ENCODE measurements at places on chromosomes 7 and 10.

DNA sequence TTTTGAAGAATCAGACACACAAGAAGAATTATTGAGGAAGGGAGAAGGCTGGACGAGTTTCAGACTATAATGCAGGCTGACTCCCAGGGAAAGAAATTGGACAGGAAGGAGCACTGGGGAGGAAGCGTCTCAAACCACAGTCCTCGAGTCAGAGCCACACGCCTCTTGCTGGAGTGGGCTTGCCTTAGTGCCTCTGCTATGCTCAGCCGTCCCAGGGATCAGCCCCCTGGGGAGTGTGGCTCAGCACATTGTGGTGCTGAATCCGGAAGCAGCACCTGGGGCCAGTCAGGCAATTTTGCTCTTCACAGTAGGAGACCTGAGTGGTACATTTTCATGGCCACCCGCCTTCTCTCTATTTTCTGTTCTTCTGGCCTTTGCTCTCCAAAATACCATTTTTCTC is 67.4 kb upstream of the SLC35G1 start:
- no peak for DNase-seq

DNA sequence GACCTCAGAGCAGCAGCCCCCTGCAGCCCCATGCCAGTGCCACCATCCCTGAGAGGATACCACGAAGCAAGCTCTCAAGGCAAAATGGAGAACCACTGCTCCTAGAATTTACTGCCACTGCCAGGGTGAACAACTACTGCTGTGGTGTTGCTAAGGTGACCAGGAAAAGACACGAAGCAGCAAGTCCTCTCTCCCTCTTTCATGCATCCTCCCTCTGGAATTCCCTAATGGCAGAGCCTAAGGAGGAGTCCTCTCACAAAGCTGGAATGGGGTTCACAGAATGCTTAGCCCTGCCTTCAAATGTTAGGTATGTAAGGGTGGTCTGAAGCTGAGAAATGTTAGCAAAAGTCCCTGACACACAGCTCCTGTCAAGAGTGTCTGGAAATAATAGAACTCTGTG is 35.8 kb upstream of the NPSR1 start:
- DNase-seq: no peak

GRCh38 chr7:123797673-123798531 is 47.1 kb upstream of the HYAL4 start:
- DNase-seq: no peak

GRCh38 chr10:102776779-102777456 is 33.2 kb downstream of the WBP1L start:
- no peak for DNase-seq

DNA sequence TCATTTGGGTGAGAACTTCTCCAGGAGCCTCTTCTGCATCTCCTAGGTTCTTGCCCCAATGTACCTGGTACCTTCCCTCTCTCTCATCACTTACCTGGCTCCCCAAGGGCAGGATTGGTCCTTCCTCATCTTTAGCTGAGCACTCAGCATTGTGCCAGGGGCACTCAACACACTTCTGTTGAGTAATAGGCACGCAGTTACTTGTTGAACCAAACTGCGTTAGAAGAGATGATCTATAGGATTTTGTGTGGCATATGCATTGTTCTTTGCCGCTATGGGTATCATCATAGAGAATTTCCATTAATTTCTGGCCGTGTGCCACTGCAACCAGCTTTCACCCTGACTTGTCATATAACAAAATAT is 16.4 kb downstream of the TBXAS1 start:
- no peak for DNase-seq

DNA sequence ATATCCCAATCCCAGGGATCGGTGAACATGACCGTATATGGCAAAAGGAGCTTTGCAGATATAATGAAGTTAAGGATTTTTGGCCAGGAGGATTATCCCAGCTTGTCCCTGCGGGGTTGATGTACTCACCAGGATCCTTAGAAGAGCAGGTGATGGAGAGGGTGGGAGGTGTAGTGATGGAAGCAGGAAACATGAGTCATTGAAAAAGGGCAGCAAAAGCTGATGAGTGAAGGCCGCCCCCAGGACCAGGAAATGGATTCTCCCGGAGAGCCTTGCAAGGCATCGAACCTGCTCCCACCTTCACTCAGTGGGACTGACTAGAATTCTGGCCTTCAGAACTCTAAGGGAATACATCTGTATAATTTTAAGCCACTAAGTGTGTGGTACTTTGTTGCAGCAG is 5.2 kb upstream of the NUPR2 start:
- DNase-seq: no peak

- DNase-seq: no peak
Observed at GRCh38 chr7:136953386-136953785, 84.9 kb downstream of the CHRM2 start.

GRCh38 chr10:98485959-98486358 is 39.2 kb upstream of the HPS1 start:
- no peak for DNase-seq

DNA sequence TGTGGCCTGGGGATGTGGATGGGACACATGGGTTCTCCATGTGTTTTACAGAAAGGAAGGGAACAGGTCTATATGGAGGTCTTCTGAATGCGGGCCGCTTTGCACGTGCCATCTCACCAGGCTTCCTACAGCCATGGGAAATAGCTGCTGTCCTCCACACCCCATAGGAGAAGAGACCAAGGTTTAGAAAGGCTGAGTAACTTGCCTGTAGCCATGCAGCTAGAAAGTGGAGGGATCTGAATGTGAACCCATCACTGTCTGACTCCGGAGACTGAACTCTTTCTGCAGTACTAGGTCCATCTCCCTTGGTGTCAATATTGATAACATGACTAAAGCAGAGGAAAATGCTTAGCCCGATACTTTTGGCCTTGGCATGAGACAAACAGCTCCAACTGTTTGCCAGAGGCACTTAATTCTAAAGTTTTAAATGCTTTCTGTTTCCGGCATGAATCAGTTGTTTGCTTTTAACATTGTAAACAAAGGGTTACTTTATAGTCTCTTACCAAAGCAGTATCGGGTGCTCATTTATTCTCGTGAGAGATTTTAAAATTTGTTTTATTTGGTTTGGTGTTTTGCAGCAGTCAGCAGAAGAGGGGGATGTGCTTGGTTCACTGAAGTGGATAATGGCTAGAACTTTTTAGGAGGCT is 64.8 kb upstream of the LOXL4 start:
- no peak for DNase-seq

GRCh38 chr10:68367121-68367520 is 34.4 kb upstream of the PBLD start:
- DNase-seq: no peak

DNA sequence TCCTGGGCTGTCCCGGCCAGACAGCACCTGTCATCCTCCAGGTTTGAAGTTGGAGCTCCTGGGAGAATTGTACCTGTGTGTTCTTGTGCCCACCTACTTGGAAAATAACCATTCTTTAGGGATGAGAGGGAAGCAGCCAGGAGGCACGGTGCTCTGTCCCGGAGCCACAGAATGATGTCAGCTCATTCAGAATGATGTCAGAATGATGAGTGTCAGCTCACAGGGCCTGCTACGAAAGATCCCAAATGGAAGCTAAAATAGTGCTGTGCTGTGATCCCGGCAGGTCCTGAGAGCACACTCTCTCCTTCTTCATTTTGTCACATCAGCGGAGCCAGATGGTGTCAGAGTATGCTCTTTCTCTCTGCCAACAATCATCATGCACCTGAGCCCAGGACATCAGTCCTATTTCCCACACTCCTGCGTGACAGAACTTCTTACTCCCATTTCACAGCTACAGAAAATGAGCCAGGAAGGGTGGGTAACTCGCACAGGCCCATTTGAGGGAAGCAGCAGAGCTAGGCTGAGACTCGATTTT is 8.3 kb downstream of the ABCA13 start:
- DNase-seq: no peak

DNA sequence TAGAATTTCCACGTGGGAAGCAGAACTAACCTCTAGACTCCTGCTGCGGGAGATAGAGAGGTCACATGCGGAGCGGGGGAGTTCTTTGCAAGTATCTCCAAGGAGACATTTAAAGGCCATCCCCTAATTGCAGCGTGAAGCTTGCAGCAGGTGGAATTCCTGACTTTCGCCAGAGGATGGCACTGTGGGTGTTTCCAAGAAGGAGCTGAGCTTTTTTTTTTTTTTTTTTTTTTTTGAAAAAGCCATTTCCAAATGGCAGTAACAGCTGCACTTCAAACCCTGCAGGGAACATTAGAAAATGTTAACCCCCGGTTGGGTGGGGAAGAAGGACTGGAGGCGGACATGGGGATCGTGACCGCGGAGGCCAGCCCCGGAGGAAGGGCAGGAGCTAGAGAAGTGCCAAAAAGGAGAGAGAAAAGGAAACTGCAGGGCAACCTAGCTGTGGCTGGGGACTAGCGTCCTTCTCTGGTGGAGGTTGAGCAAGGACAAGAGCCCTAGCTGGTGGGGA is 487.7 kb downstream of the TYW1 start:
- peak; percentile 1 for DNase-seq

DNA sequence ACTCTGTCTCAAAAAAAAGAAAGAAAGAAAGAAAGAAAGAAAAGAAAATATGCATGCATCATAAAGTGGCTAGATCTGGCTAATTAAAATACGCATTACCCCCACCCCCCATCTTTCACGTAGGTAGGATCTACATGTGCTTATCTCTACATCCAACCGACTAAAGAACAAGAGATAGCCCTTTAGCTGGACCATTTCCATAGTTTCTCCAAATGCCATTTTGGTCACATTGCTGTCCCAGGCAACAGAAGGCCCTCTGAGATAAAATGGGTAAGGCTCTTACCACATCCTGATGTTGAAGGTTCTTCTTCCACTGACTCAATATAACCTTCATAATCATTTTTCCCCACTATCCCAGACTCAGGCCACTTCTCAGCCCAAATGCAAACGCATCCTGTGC is 31.5 kb downstream of the PIK3AP1 start:
- no peak for DNase-seq

- no peak for DNase-seq
Observed at GRCh38 chr10:43665054-43665453, 16.4 kb upstream of the ZNF32 start.

- no peak for DNase-seq
Observed at GRCh38 chr7:135862586-135863340, 114.2 kb upstream of the FAM180A start.

DNA sequence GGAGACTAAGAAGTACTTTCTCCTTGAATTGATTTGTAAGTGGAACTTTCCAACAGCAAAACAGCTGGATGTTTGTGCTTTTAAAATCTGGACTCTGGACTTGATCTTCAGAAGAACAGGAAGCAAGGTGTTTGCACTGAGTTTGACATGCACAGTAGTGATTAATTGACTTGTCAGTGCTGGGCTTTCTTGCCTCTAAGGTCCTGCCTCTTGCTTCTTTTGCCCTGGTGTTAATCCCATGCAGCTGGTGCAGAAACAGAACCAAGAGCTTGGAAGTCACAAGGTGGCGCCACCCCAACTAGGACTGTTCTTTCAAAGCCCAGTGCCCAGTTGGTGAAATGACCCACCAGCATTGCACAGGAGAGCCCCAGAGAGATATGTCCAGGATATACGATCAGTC is 66.8 kb upstream of the SEPHS1 start:
- DNase-seq: no peak

DNA sequence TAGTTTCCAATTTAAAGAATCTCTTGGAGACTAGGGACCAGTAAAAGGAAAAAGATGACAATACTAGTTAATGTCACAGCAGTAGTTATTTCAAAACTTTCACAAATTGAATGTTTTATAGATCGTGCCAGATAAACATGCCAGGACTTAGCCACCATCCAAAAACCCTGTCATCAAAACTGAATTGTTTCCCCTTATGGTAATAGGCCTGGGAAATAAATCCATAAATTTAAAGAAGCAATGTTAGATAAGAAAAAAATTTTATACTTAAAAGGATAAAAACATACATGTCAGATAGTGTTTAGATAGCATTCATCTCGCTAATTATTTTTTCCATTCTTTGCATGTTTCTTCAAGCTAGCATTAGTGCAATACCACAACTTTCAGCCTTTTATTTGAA is 71.2 kb downstream of the SUGCT start:
- DNase-seq: no peak

GRCh38 chr10:95244152-95244551 is 46.7 kb downstream of the PDLIM1 start:
- DNase-seq: no peak

GRCh38 chr7:2476298-2476697 is at the start of gene GRIFIN:
TSS of gene GRIFIN (minus strand) at chr7:2476398. CDS start at chr7:2476383, 15 bp downstream.
- no peak for DNase-seq

GRCh38 chr10:78009662-78010061 is 19.7 kb downstream of the POLR3A start:
- DNase-seq: no peak

DNA sequence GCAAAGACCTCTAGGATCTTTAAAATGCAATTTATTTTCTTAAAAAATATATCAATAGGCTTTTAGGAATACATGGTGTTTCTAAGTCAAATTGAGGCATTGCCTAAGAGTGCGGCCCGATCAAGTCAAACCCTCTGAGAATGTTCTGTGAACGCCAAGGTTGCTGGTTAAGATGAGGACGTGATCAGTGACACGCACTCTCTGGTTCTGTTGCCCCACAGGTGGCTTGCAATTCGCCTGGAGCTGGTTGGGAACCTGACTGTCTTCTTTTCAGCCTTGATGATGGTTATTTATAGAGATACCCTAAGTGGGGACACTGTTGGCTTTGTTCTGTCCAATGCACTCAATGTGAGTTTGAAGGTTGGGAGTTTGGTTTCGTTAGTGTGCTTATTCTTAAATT is 59.3 kb downstream of the ABCC2 start:
- no peak for DNase-seq

DNA sequence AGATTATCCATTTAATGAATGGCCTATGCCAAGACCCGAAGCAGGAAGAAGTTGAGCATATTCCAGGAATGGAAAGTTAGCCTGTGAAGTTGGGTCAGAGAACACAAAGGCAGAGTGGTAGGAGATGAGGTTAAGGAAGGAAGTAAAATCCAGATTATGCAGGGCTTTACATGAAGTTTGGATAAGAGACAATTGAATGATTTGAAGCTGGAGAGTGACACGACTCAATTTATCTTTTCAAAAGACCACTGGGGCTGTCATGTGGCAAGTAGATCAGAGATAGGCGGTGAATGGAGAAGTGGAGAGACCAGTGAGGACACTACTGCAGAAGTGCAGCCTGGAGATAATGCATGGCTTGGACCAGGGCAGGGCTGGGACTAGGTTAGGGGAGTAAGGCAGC is 7.2 kb upstream of the CNOT4 start:
- DNase-seq: no peak

Measured in activated T-cell treated with anti-CD3 and anti-CD28 coated beads for 48 hours (primary cell).